ENCODE measurements at places on chromosomes 1 and 21.

- DNase-seq = no peak
Observed at GRCh38 chr1:67627906-67628305, 57.1 kb upstream of the GADD45A start.

GRCh38 chr1:47856996-47857395, 140.2 kb downstream of the TRABD2B start:
- no peak for DNase-seq

DNA sequence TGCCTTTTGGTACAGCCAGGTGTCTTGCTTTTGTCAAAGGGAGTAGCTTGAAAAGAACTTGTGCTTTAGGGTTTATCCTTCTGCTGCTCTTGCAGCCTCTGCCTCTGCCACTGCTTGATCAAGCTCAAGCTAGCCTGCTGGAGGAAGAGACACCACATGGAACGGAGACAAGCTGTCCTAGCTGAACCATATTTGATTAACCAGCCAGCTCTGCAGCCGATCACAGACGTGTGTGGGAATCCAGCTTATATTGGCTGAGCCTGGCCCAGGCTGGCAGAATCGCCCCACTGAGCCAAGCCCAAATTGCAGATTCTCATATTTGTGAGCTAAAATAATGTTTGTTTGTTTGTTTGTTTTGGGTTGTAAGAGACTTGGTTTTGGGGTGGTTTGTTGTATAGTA, 18.7 kb upstream of the FAM78B start:
- no peak for DNase-seq

DNA sequence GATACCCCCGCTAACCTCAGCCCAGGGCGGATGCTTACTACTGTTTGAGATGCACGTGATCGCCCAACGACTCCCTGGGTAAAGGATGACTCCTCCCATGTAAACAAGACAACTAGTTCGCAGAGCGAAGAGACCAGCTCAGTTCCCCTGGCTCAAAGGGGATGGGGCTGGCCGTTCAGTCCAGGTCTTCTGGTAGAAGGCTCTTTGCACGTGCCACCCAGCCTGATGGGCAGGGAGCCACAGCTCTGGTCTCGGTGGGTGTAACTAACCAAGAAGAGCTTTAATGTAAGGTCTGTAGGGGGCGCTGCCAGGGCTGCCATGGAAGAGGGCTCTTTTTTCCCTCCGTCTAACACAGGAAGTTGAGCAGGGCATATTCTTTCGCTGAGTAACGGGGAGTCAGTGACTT, 49.4 kb upstream of the PARP1 start:
- DNase-seq = no peak

GRCh38 chr21:45078371-45078770, 4.0 kb downstream of the ADARB1 start:
- DNase-seq = no peak

DNA sequence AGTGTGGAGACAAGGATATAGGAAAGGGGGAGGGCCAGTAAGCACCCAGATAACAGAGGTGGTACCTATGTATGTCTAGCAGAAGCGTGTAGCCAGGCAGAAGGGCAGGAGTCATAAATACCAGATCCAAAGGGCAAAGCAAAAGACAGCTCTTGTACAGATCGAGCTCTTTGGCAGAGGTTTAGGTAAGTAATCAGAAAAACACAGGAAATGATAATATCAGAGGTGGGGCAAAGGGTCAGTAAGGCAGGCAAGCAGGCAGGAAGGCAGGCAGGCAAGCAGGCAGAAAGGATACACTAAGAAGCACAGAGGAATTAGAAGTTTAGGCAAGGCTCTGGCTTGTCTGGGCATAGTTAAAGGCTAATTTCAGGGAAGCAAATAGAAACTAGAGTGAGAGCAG, 22.7 kb upstream of the SLFNL1 start:
- DNase-seq = no peak

DNA sequence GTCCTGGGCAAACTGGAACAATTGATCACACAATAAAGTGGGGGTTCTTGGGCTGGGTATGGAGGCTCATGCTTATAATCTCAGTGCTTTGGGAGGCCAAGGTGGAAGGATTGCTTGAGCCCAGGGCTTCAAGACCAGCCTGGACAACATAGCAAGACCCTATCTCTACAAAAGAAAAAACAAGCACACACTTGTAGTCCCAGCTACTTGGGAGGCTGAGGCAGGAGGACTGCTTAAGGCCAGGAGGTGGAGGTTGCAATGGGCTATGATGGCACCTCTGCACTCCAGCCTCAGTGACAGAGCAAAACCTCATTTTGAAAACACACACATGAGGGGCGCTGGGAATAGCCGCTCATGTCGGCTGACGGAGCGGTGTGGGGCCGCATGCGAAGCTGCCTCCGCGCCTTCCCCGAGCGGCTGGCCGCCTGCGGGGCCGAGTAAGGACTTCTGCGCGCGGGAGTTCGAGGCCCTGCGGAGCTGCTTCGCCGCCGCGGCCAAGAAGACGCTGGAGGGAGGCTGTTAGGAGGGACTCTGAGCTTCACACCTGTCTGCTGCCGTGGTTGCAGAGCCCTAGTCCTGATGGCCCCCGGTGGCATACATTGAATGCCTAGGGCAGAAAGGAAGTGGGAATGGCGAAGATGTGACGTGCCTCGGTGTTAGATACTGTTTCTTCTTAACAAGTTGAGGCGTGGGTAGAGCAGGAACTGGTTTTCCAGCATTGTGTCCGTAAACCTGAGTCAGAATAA, 59.5 kb downstream of the ACBD3 start:
- DNase-seq = no peak

DNA sequence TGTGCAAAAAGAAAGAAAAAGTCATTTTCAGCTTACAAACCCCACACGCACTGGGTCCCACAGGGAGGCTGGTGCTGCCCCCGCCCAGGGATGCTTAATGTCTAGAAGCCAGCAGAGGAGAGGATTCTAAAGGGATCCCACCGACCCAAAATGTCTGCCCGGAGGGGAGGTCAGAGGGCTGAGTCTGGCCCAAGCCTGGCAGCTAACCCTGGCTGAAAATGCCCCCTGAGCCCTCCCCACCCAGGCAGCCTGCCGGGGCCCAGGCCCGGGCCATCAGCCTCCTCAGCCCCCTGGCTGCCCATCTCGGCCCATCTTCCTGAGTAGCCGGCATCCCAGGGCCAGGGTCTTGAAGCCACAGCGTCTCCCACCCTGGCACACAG, 33.5 kb downstream of the ACOT7 start:
- no peak for DNase-seq

- DNase-seq = no peak
Observed at GRCh38 chr1:76377247-76377646, 302.7 kb downstream of the ST6GALNAC3 start.

DNA sequence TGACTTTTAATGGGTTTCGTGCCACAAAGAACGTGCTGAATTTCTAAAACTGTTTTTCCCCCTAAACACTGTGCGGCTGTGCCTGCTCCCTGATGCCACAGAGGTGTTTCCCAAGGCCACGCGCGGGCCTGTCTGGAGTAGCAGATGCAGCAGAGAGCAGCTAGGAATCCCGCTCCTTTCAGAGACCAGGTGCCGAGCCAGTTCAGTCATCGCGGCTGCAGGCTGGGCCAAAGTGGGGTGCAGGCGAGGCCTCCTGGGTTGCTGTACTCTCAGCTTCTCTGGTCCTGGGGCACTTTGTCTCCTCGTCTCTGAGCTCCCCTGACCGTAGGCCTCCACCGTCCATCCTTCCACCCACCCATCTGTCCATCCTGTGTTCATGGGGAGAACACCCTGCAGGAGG, 17.4 kb upstream of the DIP2A start:
- no peak for DNase-seq

DNA sequence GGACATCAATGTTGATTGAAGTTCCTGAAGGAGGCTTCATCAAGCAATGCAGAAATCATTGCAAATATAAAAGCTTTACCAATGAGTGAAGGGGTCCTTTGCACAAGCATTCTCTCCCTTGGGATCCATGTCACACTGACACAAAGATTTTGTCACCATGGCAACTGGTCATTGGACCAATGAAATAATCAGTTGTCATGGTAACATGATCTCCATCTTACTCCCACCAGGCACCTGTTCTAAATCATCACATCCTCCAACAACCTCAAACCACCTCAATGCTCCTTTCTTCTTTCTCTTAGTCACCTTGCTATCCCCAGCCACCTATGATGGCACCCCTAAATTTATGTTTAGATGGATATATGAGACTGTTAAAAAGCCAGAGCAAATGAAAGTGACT, 13.5 kb upstream of the FOXJ3 start:
- DNase-seq = no peak

- no peak for DNase-seq
Observed at GRCh38 chr1:54314696-54315095, 91.5 kb downstream of the SSBP3 start.

DNA sequence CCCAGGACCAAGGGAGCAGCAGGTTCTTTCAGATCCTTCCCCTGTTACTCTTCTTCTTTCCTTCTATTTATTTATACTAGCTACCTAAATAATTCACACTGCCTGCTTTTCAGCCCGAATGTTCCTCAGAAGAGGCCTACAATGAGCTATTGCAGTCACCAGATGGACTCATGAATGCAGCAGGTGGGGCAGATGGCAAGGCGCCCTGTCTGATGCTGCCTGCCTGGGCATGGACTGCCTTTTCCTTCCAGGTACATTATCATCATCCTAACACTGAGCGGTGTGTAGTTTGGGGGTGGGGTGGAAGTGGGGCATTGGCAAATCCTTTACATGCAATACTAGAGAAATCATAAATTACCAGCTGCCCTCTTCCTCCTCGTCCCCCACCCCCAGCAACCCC, 17.6 kb downstream of the ESRRG start:
- no peak for DNase-seq

GRCh38 chr1:231653632-231654031, 27.0 kb downstream of the DISC1 start:
- DNase-seq = no peak
